ENCODE measurements at places on chromosomes 7 and 10.

DNA sequence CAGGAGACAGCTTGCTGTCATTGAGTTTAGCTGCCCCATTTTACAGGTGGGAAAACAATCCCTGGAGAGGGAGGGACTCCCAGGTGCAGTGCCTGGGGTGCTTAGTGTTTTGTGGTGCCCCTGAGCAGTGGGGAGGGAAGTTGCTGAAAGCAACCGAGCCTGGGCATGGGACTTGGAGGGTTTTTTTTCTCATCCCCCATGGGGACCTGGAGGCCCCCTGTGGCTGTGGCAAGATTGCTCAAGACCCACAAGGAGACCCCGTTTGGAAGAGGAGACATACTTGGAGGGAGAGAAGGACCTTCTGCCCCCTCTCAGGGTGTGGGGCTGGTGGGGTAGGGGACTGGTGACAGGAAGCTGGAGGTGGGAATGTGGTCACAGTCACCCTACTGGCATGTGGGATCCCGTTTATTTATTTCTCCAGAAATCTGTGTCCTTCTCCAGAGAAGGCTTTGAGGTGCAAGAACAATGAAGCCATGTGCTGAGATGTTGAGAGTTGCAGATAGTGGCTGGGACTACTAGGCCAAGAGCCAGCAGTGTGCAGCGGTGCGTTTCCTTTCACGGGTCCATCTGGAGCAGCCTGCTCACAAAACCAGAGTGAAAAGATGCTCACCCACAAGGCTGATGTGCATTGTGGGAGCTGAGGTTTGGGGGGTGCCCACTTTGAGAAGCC is 21.5 kb downstream of the ZMIZ1 start:
- no peak for DNase-seq

GRCh38 chr10:75048669-75049098 is 62.8 kb upstream of the SAMD8 start:
- DNase-seq, result no peak

DNA sequence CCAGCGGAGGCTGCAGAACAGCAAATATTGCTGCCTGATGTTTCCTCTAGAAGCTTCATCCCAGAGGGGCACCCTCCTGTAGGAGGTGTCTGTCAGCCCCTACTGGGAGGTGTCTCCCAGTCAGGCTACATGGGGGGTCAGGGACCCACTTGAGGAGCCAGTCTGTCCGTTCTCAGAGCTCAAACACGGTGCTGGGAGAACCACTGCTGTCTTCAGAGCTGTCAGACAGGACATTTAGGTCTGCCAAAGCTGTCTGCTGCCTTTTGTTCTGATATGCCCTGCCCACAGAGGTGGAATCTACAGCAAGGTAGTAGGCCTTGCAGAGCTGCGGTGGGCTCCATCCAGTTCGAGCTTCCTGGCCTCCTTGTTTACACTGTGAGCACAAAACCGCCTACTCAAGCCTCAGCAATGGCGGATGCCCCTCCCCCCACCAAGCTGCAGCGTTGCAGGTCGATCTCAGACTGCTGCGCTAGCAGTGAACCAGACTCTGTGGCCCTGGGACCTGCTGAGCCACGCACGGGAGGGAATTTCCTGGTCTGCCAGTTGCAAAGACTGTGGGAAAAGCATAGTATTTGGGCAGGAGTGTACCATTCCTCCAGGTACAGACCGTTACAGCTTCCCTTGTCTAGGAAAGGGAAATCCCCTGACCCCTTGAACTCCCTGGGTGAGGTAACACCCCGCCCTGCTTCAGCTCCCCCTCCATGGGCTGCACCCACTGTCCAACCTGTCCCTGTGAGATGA is 17.7 kb upstream of the MINDY3 start:
- DNase-seq, result no peak

DNA sequence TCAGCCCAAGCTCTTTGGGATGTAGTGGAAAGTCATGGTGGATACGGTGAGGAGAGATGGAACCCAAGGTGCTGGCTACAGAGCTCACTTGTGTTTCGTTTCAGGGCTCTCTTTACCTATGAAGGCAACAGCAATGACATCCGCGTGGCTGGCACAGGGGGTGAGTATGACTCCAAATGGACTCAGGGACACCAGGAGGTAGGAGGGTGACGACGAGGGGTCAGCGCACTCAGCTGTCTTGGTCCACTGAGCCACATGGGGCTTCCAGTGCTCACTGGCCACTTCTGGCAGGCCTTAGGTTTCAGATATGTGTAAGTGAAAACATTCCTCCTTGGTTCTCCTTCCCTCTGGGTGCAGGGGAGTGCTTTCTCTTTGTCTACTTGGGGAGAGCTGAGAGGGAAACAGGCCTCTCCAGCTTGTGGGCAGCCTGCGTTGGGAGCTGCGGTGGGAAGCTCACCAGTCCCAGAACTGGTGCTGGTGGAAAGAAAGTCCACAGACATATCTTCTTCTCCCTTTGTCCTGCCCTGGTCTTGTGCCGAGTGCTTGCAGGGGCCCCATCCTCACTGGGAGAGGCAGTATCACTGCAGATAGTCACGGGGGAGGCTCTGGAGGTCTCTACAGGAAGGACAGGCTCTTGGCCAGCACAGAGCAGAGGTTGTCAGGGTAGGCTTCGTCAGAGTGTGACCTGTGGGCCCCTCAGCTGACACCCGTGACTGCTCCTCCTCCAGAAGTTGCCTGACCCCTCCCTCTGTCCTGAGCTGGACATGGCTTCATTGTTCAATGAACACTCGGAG is 5.8 kb downstream of the DBNL start:
- no peak for DNase-seq

DNA sequence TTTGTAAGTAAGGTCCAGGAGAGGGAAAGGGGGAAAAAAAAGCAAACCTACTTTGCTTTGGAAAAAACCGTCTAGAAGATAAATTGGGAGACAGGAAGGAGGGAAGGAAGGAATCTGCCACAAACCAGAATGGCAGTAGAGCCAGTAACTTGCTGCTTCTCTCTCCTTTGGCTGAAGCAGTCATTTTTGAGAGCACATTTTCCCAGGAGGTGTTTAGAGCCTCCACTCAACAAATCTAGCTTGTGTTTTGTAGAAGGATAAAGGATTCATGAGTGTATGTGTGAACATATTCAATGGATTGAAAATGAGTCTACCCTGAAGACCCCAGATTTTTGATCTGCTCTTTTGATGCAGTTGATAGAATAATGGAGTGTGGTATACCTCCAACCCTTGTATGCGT is 2.6 kb downstream of the NRG3 start:
- DNase-seq, result no peak

- DNase-seq, result no peak
Observed at GRCh38 chr10:47022311-47023131, 111.3 kb downstream of the PTPN20 start.

GRCh38 chr7:64914557-64914956 is 11.5 kb downstream of the ZNF273 start:
- DNase-seq, result no peak

DNA sequence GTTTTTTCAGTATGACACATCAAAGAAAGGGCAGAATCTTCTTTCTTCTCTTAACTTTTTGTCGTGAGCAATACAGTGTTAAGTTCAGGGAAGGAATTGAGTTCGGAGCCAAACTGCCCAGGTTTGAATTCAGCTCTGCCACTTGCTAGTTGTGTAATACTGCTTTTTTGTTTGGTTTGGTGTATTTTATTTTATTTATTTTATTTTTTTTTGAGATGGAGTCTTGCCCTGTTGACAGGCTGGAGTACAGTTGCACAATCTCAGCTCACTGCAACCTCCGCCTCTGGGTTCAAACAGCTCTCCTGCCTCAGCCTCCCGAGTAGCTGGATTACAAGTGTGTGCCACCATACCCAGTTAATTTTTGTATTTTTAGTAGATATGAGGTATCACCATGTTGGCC is 539.8 kb upstream of the GALNT17 start:
- DNase-seq, result no peak

- peak; percentile 93 for DNase-seq
Observed at GRCh38 chr7:66628361-66629221, at the start of gene KCTD7. TSS of gene KCTD7 (plus strand) at chr7:66628881. CDS start at chr7:66629065, 184 bp downstream.

DNA sequence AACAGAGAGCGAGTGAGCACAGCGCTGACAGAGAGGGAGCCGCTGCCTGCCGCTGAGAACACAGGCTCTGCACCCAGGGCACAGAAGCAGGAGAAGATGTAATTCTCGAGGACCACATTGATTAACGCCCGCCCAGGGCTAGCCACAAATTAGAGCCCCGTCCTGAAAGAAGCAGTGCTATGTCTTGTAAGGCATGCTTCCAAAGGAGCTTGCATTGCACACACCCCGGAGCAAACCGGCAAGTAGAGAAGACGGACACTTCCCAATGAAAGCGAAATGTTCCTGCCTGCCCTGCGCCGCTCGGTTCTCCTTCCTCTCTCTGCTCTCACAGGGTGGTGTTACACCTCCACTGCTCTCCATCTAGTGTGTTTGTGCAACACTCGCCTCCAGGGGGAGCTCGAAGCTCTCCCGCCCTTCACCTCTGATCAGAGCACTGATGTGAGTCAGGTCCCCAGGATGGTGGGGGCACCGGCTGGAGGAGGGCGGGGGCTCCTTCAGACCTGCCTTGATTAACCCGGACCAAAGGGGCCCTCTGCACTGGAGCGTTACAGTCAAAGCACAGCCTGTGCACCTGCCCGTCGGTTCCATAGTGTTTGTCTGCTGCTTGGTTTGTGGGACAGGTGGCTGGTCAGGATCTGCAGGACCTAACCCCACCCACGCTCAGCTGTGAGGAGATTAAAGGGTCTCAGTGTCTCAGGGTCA is 316.5 kb downstream of the ADARB2 start:
- DNase-seq, result peak; percentile 5

DNA sequence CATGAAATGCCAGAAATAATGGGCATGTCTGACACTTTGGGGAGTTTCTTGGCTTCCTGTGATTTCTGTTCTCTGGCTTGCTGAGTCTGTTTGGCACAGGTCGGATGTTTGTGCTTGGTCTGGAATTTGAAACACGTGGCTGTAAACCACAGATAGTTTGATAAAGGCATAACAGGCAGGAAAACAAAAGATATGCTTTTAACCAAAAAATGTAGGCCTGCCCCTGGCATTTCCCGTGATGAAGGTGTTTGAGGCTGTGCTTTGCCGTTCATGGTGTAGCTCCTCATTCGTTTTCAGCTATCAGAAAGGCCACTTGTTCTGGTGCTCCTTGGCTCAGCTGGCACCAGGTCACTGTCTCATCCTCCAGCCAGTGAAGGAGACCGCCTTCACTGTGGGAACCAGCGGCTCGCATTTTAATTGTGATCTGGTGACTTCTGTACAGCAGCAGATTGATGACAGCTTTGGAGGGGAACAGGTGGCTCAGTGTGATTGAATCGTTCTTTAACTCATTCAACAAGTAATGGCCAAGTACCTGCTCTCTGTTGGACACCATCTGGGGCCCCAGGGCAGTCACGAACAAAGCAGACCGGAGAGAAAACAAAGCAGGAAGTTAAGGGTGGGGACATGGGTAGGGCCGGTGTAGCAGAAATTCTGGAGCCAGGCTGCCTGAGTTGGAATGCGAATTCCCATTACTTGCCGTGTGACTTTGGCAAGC is 111.5 kb downstream of the CCNY start:
- DNase-seq, result no peak

- no peak for DNase-seq
Observed at GRCh38 chr10:113788604-113789083, 37.2 kb downstream of the PLEKHS1 start.

DNA sequence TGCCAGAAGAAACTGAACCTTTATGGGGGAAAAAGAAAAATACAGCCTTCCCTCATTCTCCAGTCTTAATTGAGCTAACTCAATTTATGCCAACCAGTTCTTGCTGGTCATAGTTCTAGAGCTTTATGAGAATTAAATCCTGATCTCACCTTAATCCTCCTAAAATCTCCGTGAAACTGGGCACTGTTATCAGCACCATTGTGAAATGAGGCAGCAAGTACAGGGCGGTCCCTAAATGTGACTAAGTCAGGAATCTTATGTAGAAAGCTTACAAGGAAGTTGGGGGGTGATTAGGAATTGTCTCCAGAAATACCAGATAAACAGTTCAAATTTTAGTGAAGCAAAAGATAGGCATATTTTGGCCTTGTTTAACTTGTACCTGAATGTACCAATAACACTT is 10.7 kb upstream of the INSYN2A start:
- no peak for DNase-seq

- no peak for DNase-seq
Observed at GRCh38 chr7:454356-455109, 65.1 kb downstream of the PDGFA start.

DNA sequence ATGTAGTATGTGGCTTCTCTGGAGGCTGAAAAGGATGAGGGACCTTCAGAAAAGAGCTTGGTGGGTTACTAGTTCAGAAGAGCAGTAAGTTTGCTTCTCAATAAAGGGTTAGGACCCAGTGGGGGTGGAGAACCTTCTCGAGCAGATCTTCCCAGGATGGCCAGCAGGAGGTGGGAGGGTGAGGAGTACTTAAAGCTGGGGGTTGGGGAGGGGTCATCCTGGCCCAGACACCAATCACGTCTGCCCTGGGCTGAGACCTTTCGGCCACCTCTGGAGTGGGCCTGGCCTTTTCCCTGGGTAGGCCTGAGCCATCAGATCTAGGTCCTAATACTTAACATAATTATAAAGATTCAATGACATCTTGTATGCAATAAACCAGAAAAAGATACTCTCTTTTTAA is 149.0 kb upstream of the TCF7L2 start:
- DNase-seq, result no peak

- no peak for DNase-seq
Observed at GRCh38 chr10:92309272-92309671, 18.3 kb downstream of the MARCHF5 start.

- DNase-seq, result peak; percentile 17
Observed at GRCh38 chr10:77173615-77174461, 463.8 kb downstream of the KCNMA1 start.

GRCh38 chr7:148729984-148730733 is 31.5 kb downstream of the CUL1 start:
- no peak for DNase-seq

DNA sequence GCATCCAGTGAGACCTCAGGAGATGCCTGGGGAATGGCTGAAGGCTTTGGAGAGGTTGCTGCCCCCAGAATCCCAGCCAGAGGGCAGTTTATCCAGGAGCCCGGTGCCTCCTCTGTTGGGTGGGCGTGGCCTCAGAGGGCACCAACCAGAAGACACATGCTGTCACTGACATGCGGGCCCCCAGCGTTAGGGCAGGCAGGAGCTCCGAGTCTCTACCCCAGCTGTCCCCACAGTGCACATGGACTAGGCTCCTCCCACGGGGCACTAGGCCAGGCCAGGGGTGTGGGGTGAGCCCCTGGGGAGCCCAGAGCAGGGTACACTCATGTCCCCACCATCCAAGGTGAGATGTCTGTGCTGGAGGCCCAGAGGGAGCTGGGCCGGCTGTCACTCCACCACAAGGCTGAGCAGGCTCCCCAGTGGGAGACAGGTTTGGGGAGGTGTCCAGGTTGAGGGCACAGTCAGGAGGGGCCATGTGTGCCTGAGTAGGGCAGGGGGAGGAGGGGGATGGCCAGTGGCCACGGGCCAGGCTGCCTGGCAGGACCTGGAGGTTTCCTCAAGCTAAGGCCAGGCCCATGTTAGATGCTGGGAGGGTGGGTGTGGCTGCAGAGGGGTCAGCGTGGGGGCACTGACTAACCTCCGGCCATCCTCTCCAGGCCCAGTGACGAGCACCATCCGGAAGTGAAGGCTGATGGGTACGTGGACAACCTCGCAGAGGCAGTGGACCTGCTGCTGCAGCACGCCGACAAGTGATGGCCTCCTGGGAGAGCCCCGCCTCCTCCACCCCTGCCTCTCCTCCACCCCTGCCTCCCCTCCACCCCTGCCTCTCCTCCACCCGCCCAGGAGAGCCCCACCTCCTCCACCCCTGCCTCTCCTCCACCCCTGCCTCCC is 131.3 kb downstream of the FAM53B start:
- DNase-seq, result no peak
